ENCODE measurements at places on chromosomes 4 and X.
A peak's percentile ranks its signal among the peaks of the same experiment; 100 is the strongest.

DNA sequence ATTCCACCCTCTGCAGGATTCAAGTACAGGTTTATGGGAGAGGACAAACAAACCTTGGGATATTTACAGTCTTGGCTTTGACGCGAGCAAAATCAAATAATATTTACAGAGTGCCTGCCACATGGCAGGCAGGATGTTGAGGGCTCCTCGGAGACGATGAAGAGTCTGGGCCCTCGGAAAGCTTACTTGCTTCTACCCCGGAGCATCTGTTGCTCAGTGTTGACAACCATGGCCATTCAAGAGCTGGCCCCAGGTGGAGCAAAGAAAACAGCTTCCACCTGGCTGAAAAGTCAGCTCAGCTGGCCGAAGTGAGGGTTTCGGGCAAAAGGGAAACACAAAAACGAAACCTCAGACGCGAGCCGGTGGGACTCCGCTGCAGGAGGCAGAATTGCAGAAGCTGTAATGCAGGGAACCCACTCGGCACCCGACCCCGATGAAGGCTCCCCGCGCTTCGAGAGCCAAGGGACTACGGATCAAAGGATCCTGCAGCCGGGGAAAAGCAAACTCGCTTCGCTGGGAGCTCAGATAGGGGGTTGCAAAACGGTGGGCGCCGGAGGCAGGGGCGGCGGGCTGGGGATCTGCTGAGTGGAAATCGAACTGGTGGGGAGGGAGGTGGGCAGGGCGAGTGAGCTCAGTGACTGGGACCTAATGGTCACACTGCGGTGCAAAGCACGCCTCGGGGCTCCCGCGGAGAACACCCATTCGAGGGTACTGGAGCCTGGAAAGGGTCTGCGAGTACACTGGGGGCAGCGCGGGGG, 805 bp downstream of the ATP8A1 start:
- peak; percentile 2 for DNase-seq

- no peak for DNase-seq
Measured at GRCh38 chrX:49988143-49988542, 65.7 kb downstream of the CLCN5 start.

DNA sequence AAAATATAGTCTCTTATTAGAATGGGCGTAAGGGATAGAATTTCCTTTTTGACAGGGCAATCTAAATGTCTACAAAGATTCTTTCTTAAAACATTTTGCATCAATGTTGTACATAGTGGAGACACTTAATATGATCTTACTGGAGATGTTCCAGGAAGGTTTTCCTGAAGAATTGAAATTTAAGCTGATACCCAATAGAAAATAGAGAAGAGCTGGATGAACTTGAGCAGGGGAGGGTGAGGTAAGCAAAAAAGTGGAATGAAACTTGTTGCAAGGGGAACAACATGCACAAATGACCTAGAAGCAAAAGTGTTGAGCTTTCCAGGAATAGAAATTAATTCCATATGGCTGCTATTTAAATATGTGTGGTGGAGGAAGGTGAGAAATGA, 19.7 kb downstream of the SLAIN2 start:
- no peak for DNase-seq

DNA sequence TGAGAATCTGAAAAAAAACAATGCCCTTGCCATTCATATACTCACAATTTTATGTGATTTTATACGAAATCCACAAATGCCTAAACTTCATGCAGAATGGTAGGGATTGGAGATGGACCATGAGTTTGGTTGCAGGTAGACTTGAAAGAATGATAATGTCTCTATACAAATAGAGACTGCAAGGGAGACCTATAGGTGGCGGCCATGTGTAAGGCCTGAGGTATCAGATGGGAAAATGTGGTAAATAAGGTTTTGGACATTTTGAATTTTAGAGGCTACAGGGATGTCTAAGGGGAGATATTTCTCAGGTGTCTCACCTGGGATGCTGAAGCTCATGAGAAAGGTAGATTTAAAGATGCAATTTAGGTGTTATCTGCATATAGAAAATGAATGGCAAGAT, 78.0 kb downstream of the GABRB1 start:
- no peak for DNase-seq

DNA sequence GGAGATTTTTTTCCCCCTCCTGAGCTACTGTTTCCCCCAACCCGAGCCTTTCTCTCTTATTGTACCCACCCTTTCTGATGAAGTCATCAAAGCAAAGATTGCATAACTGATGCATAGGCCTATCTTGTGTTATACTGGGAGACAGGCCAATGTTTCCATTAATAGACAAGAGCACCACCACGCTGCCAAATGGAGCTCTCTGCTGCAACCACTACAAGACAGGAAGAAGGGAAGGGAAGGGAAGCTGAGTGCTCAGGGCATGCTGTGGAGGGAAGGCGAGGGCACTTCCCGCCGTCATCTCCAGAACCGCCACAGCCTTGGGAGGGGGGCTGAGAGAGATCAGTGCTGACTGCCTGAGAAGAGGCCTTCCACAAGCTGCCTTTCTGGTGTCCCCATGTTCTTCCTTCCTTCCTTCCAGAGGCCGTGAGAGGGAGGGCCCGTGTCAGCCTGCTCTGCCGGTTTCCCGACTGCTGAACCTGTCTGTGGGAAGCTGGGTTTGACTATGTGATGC, 75.0 kb downstream of the MGST2 start:
- DNase-seq = peak; percentile 94

GRCh38 chr4:2276581-2277325, 14.8 kb upstream of the MXD4 start:
- no peak for DNase-seq

GRCh38 chrX:66815227-66815626, 176.3 kb upstream of the EDA2R start:
- no peak for DNase-seq

- DNase-seq = peak; percentile 30
Measured at GRCh38 chrX:17082831-17083230, 136.4 kb downstream of the REPS2 start.

DNA sequence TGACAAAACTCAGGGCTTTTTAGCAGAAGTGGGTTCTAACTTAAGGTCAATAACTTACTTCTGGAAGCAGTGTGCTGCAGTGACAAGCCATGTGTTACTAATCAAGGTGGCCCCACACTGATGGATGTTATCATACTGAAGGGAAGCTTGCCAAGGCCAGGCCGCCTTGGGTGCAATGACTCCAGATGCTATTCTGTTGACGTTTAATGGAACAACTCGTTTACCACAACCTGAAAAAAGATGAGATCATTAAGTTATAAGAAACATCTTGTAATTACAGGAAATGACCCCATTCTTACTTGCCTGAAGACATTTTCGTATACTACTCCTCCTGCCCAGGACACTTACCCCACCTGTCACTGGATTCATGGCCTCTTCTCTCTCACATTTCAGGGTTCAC, 38.9 kb upstream of the TMPRSS11D start:
- DNase-seq = no peak

DNA sequence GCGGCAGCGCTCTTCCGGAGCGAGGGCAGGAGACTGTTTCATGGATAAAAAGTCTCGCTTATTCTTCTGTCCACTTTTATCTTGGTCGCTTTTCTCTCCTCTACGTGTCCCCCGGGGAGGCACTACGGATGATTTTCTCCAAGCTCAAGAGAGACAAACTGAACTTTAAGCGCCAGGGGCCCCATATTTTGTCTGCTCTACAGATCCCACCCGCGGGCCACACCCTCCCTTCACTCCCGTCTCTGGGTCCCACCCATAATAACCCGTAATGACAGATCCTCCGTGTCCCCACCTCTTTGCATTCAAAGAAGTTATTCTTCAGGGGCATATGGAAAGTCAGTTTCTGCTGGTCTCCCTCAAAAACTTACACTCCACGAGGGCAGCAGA, at the start of gene CORIN:
CORIN (minus strand) TSS at position 160 of the 387 bp plus-strand sequence; CDS start at position 42, 118 bp downstream.
- DNase-seq = no peak

DNA sequence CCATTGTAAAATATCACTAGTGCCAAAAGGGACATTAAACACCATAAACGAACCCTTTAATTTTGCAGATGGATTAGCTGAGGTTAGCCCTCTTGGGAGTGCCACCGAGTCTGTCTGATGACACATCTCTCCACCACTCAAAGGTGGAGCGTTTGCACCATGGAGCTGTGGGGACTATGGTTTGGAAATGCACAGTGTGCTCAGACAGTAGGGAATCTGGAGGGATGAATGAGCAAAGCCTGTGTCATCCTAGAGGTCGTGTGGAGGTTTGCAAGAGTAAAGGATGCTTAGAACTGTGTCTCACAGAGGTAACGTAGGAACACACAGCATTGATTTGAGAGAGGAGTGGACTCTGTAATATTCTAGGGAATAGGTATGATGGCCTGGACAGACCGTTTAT, 93.7 kb downstream of the CLNK start:
- peak; percentile 86 for DNase-seq

- no peak for DNase-seq
Measured at GRCh38 chrX:41350976-41351569, 17.1 kb downstream of the DDX3X start.

DNA sequence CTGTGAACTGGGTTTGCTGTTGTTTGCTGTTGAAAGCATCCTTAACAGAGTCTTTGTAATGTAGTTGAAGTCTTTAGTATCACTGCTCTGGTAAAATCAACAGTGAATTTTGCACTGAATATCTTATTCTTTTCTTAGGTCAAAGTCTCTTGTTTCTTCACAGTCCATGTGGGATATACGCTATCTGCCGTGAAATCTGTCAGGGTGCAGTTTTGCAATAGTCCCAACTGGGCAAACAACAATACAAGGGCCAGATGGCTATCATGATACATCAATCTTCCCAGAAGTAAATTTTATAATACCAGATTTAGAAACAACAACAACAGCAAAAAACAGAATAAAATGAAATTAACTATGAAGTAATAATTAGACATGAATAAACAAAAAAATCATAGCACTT, 123.5 kb downstream of the PPARGC1A start:
- DNase-seq = no peak

DNA sequence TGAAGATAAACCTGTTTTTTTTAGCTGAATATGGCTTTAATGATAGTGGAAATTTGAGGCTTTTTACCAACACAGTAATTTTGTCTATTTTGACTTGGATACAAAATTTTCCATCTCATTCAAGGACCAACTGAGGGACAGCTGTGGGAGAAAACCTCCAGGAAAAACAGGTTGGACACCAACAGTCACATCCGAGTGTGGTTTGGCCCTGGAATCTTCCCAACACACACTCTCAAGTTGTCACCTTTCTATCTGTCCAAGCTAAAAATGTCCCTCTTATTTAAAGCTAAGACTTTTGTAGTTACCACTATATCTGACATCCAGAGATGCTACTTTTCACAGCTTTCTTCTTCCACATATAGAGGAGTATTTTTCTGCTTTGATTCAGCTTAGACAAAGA, 404.9 kb downstream of the PCDH7 start:
- DNase-seq = no peak

DNA sequence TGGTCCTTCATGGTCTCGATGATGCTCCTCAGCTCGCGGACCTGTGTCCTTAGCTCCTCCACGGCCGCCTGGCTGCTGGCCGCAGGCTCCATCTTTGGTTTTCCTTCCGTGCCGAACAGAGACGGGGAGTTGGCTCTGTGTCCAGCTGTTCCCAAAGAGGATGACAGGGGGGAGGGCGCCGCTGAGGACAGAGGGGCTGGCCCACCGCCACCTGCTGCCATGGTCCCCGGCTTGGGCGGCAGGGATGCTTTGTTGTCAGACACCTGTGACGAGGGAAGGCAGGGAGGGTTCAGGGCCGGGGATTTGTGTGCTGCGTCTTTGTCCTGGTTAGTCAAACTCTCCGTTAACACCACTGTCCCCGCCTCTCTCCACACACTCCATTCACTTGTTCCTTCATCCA, 26.6 kb upstream of the MAP3K15 start:
- no peak for DNase-seq

- peak; percentile 4 for DNase-seq
Measured at GRCh38 chr4:57490520-57491255, 380.5 kb upstream of the IGFBP7 start.

- DNase-seq = no peak
Measured at GRCh38 chr4:145795521-145795920, 115.6 kb downstream of the C4orf51 start.

- DNase-seq = no peak
Measured at GRCh38 chr4:8741513-8742226, 130.0 kb downstream of the HMX1 start.

- DNase-seq = no peak
Measured at GRCh38 chrX:16870862-16871815, 977 bp upstream of the RBBP7 start.

DNA sequence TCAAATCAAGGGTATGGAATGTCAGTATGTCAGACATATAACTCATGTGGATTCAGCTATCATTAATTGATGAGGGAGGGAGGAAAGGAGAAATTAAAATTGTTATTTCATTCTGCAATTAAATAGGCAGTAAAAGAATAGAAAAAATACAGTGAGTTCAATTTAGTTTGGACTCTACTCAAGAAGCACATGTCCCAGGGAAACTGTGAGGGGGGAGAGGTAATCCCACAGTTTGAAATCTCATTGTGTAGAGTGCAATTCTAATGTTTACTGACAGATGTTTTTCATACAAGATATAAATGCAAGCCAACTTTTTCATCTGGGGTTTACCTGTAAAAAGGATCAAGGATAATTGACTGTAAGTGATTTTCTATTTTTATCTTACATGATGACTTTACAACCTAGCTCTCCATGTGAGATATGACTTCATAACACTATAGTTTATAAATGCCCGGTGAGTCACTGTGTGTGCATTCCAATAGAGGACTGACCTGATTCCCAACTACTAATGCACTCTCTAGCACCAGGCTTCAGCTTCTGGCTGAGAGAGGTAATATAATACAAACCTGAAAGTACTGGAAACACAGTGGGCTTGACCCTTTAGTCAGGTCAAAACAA, 35.2 kb upstream of the SCD5 start:
- peak; percentile 84 for DNase-seq

DNA sequence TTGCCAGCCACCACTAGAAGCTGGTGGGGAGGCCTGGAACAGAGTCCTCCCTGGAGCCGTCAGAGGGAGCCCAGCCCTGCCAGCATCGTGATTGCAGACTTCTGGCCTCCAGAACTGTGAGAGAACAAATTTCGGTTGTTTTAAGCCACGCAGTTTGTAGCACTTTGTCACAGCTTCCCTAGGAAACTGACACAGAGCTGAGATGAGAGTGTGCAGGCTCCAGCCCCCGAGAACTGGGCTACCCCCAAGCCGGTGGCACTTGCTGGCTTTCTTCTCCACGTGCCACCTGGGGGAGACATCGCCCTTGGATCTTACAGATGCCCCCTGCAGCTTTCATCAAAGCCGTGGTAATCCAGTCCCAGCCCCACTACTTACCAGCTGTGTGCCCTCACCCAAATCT, 83.7 kb downstream of the PPP2R2C start:
- no peak for DNase-seq

DNA sequence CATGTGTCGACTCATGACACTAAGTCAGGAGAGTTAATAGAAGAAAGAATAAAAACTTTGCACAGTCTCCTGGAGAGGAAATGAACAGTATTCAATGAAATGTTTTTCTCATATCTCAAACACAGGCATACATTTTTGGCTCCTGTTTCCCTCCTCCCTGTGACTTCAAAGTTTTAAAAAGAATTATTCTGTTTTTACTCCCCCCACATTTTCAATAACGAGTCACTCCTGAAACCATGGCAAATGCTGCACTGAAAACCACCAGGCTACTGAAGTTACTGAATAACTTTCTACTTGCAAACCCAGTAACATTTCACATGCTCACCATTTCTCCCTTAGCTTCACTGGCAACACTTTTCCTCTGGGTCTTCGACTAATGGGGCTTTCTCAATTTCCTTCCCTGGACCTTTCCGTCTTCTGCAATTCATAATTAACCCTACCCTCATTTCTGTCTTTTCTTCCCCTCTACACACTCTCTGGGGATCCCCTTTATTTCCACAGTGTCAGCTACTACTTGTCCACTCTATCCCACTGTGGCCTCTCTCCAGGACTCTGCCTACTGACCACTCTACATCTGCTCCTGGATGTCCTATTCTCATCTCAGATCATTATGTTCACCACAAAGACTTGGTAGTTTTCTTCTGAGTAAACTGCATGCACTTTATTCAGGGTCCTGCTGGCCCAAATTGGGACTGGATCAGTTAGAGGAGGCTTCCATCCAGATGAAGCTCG, 225.8 kb upstream of the ETNPPL start:
- no peak for DNase-seq
